HS-5 (cell line): ENCODE measurements at places on chromosomes 11 and 22.

DNA sequence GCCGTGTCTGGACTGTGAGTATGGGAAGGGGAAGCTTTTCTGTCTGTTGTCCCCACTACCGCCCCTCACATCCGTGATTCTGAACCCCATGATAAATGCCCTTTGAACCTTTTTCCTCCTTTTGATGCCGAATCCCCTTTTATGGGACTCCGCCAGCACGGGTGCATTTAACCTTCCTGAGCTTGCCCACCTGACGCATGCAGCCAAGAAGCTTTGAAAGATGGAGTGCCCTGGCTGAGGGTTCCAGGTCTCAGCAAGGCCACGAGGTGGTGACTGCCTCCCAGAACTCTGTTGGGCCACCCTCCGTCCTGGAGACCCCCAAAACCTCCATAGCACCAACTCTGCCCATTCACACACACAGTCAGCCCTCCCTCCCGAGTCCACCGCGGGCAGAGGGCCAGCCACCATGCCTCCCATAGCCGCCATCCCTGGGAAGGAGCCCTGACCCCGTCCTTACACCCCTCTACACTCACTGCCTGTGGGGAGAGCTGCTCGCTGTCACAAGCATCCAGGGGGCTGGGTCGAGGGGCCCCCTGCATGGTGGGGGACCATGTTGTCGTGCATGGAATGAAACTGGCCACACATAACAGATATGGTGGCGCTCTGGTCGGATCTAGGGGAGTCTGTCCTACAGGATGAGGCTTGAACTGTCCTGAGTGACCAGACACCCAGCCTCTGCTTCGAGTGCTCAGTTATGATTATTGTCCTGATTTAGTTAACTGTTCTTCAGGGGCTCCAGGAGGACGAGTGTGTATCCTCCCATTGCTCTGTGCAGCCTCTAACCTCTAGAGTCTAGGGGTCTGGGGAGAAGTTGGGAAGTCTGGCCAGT, 822 bp upstream of the COMT start:
- no peak for DNase-seq

DNA sequence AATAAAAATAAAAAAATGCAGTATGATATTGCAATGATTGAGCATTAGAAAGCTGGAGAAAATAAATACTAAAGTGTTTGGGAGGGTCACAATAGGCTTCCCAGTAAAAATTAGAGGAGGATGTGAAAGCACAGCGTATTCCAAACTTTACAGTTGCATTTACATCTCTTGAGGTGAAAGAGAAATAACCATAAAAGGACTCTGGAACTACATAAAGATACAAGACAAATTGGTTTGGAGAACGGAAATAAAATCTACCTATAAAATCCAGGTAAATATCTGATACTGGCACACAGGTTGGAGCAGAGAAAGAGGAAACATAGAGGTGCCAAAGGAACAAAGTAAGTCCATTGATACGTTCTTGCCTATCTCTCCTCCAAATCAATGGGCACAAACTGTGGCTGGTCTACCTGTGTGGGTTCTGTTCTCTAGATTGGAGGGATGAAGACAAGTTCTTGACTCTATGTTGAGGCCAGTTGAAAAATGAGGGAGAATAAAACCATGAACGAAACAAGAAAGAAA, at the start of gene MS4A12:
Gene MS4A12 (plus strand): TSS at position 291 of the 522 bp plus-strand sequence. CDS start 4,541 bp downstream, outside the sequence.
- no peak for DNase-seq

DNA sequence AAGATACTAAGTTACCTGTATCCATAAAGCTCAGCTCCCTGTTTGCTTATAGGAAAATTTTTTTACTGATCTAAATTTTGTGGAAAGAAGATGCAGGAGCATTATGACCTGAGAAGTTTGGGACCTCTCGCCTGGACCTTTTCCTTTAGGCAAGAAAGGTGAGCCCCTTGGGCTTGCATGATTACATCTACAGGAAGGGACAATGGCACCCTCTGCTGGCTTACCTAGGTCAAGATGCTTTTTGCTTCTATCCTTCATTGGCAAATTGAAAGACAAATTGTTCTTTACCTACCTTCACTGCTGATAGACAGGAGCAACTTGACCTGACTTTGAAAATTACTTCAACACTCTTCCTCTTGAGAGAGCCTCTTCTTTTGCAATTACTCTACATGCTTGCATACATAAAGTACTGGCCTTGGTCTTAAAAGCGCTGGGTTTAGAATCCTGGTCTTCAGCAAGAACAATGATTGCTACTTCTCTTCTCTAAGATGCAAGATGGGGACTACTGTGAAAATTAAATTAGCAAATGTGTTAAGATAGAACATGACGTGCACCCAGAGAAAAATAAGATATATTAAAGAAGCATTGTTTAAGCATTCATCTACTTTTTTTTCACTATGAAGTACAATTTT, 147.2 kb downstream of the TRPC6 start:
- no peak for DNase-seq

DNA sequence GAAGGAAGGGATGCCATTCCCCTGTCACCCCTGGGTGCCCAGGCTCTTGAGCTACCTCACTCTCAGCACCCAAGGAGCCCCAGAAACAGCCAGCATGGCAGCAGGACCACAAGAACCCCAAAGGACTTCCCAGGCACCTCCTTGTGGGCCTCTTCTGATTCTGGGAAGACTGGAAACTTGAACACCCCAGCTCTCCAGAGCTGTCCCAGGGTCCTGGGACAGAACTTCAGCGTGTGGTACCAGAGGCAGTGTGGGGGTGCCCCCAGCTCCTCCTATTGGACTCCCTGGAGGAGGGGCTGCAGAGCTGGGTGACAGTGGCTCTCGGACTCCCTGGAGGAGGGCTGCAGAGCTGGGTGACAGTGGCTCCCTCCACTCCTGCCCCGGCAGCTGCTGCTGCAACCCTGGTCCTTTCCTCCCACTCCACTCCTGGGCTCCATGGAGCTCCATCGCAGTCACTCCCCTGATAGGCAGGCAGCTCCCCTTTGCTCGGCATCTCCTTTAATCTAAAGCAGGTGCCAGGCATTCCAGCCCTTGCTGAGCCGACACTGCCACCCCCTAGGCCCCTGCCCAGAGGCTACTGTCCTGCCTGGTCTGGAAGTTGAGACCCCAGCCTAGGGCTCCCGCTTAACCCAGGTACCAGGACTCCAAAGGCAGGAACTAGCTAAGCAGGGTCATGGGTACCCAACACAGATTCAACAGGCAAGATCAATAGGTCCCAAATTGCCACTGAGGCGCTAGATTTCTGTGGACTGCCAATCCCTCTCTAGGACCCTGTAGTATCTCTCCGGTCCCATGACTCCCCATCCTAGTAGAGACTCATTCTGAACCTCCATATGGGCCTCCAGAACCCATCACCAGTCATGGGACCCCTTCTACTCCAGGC, 2.7 kb downstream of the BCL9L start:
- DNase-seq, result no peak

GRCh38 chr11:2096011-2096918, 42.9 kb downstream of the IGF2 start:
- peak; percentile 9 for DNase-seq

GRCh38 chr11:77101043-77101537, 1.6 kb upstream of the OMP start:
- no peak for DNase-seq

- peak; percentile 95 for DNase-seq
Observed at GRCh38 chr11:103529181-103529684, 420.0 kb downstream of the DYNC2H1 start.

DNA sequence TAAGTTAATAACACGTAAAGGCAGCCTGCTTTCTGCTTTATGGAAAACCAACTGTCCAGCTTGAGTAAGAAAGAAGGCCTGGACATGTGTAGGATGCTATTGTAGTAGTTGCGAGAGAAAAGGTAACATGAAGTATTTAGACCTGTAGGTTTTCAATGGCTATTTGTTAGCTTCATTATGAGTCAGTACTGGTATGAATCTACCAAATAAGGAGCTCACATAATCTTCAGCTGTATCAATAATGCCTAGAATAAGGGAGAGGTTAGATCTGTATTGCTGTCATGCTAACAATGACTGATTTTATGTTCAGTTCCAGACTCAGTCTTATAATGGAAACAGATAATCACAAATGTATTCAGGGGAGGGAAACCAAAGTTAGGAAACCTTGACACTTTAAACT, 550.3 kb downstream of the CNTN5 start:
- DNase-seq, result no peak

- DNase-seq, result no peak
Observed at GRCh38 chr11:134417871-134418840, 6.1 kb upstream of the B3GAT1 start.

DNA sequence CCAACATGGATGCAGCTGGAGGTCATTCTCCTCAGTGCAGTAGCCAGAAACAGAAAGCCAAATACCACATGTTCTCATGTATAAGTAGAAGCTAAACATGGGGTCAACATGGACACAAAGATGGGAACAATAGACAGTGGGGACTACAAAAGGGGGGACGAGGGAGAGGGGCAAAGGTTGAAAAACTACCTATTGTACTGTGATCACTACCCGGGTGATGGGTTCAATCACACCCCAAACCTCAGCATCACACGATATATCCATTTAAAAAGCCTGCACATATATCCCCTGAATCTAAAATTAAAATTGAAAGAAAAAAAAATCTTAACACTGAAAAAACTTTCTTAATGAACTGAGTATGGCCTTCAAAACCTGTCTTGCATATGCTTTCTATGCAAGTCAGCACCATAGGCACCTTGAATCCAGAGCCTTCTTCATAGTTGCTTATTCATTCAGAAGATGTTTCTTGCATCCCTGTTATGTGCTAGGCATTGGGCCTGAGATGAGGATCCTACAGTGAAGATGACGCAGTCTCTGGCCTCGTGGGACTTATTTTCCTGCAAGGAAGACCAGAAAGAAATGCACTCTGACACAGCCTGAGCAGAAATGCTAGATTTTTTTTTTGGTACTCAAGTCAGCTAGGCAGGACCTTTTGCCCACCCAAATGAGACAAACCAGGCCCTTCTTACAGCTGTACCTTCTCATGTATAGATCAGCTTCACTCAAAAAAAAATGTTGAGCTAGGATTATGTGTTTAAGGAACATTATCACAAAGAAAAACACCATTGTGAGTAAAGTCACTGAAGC, 21.0 kb downstream of the NNMT start:
- DNase-seq, result no peak
